CD14-positive monocyte (primary cell): ENCODE measurements at places on chromosomes 7 and 10.

- DNase-seq, result no peak
Observed at GRCh38 chr10:130561681-130562080, 425.5 kb downstream of the GLRX3 start.

- no peak for DNase-seq
Observed at GRCh38 chr10:132742837-132743194, 43.1 kb downstream of the NKX6-2 start.

DNA sequence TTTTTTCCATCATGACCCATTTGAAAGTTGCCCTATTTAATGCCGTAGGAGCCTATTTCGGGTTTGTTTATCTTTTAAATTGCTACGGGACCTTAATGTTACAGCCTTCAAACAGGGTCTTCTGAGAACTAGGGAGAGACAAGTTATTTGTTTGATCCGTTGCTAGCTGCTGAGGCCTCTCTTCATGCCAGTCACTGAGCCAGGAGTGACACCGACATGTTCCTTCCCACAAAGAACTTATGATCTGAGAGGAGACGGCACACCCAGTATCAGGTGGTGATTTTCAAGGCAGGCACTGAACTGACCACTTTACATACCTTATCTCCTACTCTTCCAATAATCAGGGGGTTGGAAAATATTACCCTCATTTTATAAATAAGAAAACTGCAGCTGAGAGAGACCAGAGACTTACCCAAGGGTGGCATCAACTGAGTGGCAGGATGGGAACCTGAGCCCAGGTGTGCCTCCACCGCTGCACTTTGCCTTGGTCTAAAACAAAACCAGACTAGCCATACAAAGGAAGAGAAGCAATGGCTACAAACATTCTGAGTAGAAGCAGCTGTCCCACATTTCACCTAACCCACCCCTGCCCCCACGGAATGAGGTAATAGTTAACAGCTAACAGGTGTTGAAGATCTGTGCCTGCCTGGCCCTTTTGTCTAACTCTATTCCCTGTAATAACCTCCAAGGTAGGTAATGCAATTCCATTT, 40.5 kb downstream of the PPP1R3C start:
- DNase-seq, result no peak

- DNase-seq, result no peak
Observed at GRCh38 chr10:91000470-91000869, 79.6 kb upstream of the ANKRD1 start.

DNA sequence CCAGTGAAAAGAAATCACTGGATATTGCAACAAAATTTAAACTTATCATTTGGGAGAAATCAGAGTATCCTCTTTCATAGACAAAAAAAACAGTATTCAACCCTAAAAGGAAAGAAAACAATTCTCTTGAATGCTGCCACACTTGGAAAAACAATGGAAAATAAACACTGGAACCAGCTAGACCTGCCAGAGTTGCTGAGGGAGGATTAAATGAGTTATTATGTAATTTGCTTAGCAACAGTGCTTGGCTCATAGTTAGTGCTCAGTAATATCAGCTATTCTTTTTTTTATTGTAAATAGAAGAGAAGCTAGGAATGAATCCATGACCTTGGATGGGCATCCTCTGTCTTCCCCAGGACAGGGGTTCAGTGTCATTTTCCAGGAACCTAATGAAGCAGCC, 11.0 kb upstream of the ZNF273 start:
- DNase-seq, result no peak

GRCh38 chr7:71386152-71386785, 254.3 kb downstream of the GALNT17 start:
- no peak for DNase-seq

DNA sequence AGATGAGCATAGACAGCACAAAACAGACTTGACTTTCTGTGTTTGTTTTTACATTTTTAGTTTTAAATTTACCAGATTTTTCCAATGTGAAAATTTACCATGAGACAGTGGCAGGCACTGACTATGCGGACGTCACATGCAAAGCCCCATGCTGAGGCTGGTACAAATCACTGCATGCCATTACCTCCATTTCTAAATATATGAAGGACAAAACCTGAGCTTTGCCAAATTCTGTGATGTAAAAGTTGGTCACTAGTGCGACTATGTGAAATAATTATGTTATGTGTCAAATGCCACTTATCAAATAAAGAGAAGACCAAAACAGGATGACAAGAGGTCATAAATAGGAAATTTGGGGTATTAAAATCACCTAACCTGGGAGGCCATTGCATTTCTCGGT, 22.1 kb downstream of the NRAP start:
- DNase-seq, result no peak

DNA sequence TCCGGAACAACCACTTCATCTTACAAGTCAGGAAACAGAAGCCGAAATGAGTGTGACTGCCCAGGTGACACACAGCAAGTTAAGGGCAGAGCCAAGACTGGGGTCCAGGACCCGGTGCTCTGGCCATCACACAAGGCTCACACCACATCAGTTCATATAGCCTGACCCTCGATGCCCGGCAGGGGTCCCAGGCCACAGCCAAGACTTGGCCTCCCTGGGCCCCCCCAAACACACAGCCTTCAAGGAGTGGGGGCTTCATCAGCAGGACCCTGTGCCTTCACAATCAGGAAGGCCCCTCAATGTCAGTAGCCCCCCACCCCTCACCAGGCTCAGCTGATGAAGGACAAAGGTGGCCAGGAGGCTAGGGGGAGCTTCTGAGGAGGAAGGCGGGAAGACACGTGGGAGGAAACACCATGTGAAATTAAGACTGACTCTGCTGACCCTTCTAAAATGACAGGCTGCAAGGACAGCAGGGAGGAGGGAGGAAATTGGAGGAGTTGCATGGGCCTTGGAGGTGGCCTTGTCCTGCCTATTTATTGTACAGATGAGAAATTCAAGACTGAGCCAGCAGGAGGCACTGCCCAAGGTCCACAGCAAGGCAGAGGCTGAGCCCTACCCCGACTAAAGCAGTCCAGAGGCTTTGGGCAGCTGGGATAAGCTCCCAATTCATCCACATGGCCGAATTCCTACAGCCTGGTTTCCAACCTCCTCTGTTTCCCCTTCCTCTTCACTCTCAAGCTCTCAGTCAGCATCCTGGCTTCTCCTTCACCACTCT, 216.1 kb upstream of the ZMIZ1 start:
- peak; percentile 18 for DNase-seq
